Nucleus accumbens (tissue), 56 donors: ENCODE measurements at places on chromosomes 12 and 14.
A peak's percentile ranks its signal among the peaks of the same experiment; 100 is the strongest.

GRCh38 chr12:93946542-93947150, 201.7 kb upstream of the PLXNC1 start:
- no peak for DNase-seq

- no peak for DNase-seq
These were observed 164.8 kb downstream of the ITPR2 start for GRCh38 chr12:26668230-26668629.

- DNase-seq: no peak
These were observed 9.9 kb downstream of the AMDHD1 start for GRCh38 chr12:95953000-95953399.

DNA sequence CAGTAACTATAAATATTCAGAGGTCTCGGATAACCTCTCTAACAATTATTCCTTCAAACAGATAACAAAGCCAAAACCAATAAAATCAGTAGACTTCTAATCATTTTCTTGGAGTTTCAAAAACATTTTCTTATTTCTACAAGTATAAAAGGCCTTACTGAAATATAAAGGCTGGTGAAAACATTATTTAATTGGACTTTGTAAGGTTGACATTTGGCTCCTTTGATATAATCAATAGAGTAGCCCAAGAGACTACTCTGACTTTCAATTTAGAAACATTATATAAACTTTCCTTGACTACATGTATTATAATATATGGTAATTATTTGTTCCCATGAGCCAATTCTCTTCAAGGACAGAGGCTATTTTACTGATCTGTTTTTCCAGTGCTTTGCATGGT, 68.3 kb downstream of the OSBPL8 start:
- DNase-seq: no peak

DNA sequence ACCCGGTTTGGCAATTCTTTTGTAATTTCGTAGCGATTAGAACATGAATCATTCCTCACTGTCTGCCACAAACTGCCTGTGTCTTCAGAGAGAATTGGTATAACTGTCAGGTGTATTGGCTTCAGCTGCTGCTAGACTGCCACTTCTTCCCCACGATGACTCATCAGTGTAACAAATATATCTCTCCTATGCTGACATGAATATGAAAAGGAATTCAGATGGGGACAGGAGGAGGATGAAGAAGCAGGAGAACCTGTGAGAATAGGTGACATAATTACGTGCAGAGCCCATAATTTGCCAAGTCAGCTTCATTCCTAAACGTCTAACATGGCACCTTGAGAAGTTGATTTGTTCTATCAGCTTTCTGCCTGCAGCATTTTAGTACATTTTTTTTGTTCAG, 64.9 kb downstream of the FRMD6 start:
- DNase-seq: peak; percentile 30

DNA sequence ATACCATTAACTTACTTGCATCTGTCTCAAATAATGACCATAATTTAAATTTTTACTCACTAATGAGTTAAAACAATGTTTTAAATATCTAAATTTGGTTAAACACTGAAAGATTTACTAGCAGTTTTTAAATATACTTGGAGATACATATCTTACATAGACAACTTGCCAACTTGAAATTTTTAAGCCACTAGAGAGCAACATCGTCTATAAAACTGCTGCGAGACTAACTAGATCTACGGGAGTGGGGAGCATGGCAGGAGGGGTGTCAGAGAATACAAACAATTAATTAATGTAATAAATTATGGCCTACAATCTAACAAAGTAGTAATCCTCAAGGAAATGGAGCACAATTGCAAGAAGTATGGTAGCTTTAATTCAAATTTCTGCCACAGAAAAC, 120.4 kb downstream of the LRRIQ1 start:
- no peak for DNase-seq
